RWPE1 (cell line): ENCODE measurements at places on chromosomes 11 and 22.

DNA sequence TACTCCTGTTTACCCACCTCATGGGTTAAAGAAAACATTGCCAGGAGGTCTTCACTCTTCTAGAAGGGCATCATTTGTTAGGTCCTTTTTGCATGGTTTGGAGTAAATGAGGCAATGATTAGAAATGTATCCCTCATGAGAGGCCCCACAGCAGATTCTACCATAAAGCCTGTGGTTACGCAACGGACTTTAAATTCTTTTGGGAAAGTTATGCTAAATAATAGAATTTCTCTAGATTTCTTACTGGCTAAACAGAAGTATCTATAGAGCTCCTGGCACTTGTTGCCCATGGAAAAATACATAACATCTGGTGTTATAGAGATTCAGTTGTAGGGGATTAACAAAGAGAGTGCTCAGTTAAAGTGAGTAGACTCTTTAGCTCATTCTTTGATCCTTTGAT, 15.1 kb upstream of the ATXN10 start:
- DNase-seq: no peak

DNA sequence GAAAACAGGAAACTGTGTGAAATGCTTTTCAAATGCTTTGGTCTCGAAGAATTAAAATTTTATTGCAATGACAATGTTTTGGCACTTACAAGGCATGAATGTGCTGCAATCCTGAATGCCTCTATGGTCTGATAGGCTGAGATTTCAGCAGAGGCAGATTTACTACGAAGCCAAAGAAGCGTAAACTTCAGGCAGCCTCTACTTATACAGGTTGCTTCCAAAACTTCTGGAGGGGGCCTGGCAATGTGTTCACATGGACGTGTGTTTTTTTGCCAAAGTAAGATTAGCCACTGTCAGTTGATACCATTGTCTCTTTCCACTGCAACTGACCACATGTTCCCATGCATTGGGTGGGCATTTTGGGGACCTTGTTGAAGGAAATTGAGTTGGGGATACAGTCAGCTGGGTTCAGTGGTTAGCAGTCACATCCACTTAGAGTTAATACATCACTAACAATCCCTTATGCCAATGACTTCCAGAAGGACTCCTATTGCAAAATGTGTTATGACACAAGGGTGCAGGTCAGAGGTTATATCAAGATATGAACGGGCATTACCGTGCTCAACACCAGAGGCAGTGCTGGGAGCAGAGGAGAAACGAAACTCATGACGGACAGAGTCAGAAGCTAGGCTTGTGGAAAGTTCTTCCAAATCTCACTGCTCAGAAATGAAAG, 48.8 kb downstream of the ABTB2 start:
- DNase-seq: no peak

DNA sequence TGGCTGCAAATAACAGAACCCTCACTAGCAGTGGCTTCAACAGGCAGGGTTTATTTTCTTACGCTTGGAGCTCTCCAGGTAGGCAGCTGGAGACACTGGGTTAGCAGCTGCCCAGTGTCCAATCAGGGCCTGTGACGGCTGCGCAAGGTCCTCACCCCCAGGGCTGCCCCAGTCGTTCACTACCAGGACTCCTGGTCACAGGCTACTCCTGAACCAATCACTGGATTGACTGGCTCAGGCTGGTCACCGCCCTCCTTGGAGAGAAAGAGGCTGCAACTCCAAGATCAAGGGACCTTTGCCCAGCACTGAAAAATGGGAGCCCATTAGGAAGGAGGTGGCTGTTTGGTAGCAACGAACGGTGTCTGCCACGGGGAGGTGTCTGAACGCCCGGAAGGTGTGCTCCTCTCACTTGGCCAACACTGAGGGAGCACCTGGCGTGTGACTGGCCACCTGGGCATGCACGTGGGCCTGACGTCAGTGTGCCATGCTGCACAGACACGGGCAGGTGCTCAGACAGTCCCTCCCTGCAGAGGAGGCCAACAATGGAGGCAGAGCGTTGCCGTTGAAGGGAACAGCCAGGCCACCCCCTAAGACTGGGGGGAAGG, 5.1 kb downstream of the ARSA start:
- DNase-seq: no peak

GRCh38 chr22:27632451-27633295, 168.9 kb downstream of the MN1 start:
- DNase-seq: no peak

DNA sequence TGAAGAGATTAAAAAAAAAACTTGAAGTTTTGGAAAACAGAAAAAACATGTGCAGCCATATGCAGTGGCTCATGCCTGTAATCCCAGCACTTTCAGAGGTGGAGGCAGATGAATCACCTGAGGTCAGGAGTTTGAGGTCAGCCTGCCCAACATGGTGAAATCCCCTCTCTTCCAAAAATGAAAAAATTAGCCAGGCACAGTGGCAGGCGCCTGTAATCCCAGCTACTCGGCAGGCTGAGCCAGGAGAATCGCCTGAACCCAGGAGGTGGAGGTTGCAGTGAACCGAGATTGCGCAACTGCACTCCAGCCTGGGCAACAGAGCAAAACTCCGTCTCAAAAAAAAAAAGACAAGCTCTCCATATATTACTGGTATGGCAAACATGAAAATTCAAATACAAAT, 7.6 kb downstream of the DLG2 start:
- no peak for DNase-seq

DNA sequence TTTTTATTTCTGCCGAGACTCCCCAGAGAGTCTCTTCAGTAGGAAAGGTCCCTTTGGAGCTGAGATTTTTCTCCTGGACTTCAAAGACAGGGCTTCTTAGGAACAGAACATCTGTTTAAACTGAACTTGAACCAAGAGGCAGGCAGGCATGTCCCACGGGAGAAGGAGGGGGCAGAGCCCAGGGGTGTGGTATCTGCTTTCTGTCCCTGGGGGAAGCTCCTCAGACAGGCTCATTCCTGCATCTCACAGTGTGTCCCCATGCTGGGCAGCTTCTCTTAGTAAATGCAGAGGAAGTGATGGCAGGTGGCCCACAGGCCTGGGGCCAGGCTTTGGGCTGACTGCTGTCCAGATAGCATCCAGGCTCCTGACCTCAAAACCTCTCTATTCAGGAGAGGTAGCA, 47.3 kb downstream of the TSPAN18 start:
- no peak for DNase-seq

- DNase-seq: no peak
Measured at GRCh38 chr11:4565371-4565770, 16.2 kb upstream of the OR52I2 start.

DNA sequence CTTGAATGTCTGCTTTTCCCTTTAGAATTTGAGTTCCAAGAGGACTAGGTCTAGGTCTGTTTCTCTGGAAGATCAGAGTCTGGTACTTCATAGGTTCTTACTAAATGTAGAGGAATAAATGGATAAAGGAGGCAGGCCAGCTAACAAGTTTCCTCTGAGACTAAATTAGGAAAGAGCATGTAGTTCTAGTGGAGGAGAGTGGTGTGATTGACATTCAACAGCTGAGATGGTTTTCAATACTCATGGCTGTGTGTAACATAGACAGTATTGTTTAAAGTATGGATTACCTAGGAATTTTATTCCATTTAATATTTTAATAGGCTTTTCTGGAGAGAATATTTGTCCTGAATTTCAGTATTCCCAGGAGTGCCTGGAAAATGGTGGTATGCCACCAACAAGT, 364.7 kb downstream of the METTL15 start:
- DNase-seq: no peak

DNA sequence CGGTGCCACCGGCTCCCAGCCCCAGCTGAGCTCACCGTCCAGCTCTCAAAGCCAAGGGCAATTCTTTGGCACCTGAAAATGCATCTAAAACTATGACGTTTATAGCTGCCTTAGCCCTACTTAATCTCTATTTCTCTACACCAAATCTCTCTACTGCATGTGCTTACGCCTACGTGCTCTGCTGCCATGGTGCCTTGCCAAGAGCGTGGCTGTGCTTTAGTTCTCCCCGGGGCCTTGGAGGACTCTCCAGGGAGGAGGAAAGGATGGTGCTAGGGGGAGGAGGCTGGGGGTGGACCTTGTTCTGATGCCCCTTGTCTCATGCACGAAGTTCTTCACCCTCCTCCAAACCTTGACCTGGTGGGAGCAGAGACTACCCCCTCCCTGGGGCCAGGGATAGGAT, 9.0 kb upstream of the BID start:
- DNase-seq: no peak

DNA sequence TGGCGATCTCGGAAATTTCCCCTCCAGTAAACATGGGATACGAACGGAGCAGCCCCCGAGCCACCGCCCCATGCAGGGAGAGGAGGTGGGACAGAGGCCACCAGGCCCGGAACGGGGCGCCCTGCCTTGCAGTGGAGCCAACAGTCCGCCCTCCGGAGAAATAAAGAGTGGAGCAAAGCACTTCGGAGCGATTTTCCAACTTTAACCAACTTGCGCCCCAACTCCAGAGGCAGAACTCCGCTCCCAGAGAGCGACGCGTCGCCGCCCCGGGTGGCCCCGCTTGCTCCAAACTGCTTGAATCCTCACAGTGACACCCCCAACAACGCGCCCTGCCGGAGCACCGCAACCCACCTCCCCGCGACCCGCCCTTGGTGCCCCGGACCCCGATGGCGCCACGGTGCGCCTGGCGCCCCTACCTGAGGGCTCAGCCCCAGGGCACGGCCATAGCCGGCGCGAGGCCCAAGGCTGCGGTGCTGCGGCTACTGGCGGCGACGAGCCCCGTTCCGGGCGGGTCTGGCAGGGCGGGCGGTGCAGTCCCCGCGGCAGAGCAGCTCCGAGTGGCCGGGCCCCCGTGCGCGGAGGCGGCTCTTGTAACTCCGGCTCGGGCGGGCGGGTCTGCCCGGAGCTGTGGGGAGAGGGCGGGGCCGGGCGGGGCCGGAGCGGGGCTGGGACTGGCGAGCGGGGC, at the start of gene AHNAK:
Gene AHNAK, minus strand, starts transcription at position 563 of the 685 bp plus-strand sequence. CDS start 10,708 bp downstream, outside the sequence.
- peak; percentile 62 for DNase-seq

DNA sequence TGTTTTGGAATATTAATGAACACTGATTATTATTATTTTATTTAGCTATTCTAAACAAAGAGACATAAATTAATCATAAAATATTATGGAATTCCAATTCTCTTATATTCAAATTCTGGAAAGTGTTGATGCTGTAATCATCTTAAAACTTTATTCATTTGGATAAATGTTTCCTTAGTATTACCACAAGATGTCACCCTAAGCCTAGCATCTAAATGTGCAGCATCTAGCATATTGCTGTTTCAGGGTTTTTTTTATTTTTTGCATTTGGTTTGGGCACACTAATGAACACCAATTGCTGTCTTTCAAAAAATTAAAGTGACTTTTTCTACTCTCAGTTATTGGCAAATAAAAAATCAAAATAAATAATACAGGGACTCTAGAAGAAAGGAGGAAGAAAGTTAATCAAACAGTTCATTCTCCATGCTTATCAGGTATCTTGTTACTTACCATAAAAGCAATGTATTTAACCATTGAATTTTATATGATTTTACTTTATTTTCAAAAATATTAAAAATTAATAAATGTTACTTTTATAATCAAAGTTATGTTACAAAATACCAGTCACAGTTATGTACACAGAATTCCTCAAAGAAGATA, 31.8 kb downstream of the DLG2 start:
- peak; percentile 36 for DNase-seq

- DNase-seq: peak; percentile 11
Measured at GRCh38 chr11:78742430-78742829, 167.8 kb upstream of the NARS2 start.

- no peak for DNase-seq
Measured at GRCh38 chr11:122900587-122901202, 18.1 kb downstream of the JHY start.

DNA sequence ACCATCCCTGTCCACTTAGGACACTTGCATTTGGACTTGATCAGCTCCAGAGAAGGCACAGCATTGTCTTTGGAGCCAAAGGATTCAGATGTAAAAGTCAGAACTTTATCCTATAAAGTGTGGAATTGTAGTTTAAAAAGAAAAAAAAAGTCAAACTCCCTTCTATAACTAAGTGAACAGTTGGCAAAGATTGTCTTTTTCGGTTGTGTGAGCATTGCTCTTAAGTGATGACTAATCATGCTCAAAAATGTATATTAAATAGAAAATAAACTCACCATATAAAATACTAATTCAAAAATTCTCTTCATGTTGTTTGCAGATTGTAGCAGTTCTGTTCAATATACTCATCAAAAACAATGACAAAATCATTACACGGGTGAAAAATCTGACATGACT, 93.8 kb downstream of the ETS1 start:
- DNase-seq: no peak

DNA sequence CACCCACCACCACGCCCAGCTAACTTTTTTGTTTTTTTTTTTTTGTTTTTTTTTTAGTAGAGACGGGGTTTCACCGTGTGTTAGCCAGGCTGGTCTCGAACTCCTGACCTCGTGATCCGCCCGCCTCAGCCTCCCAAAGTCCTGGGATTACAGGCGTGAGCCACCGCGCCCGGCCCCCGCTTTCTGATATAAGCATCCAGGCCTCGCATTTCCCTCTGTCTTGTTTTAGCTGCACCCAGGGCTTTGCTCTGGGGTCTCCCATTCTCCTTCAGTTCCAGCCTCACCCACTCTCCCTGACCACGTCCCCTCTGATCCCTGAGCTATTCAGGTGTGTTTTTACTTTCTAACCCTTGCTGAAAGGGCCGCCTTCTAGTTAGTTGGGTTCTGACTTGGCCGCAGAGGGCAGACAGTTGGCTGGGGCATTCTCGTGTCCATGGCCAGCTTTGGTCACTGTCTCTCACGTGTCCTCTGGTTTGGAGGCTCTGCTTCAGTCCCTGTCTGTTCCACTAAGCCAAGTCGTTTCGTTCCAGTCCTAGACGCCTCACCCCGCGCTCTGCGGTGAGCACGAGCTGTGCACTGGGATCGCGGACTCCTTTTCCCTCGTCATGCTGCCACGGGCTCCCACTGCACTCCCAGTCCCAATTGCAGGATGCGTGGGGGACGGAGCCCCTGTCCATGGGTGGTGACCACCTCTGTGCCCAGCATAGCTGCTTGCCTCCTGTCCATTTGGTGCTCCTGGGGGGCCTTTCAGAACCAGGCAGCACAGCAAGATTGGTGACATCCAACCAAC, 6.0 kb upstream of the TNNT3 start:
- no peak for DNase-seq

GRCh38 chr11:59119826-59120225, 12.8 kb downstream of the FAM111B start:
- DNase-seq: no peak

- no peak for DNase-seq
Measured at GRCh38 chr11:128777369-128778011, 83.6 kb downstream of the FLI1 start.

DNA sequence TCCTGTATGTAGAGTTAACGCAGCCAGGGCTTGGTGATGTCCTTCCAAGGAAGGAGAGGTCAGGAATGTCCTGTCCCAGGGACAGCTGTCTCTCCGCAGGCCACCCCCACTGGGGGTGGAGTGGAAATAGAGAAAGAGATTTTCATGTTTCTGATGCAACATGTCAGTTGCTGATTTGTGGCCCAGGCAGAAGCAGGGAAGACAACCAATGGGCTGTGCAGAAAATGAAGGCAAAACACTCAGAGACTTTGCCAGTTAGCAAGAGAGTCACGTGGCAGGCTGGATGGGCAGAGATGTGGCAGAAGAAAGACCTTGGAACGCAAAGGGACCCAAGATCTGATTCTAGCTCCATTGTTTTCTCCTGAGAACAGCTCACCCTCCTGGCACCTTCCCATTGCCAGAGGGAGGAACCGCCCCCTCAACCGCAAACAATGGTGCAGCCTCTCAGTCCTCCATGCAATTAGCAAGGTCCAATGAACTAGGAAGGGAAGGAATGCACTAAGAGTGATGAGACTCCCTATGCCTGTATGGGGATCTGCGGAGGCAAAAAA, 71.0 kb downstream of the SYN3 start:
- peak; percentile 44 for DNase-seq

GRCh38 chr22:35480627-35481550, 59.7 kb upstream of the RASD2 start:
- DNase-seq: no peak

- no peak for DNase-seq
Measured at GRCh38 chr22:33380789-33381530, 322.8 kb upstream of the SYN3 start.

GRCh38 chr11:105862736-105863367, 159.2 kb downstream of the MSANTD4 start:
- DNase-seq: peak; percentile 34
